Keratinocyte (primary cell): ENCODE measurements at places on chromosomes 12 and 14.

DNA sequence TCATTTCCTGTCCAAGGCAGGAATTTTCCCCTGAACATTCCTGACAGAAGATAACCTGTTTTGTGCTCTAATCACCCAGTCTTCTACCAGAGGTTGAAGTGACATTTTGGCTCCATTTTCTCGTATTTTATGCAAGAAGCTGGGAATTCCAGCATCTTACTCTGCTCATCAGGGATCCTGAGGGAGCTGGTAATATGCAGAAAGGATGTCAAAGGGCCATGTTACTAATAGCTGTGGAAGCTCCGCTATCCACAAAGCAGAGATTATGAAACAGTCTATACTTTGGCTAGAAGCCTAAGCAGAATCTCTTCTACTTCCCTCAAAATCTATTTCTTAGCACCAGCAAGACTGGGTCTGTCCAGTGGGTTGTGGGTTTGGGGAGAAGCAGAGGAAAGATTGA is 613.0 kb downstream of the DIO2 start:
- DNase-seq, result no peak

DNA sequence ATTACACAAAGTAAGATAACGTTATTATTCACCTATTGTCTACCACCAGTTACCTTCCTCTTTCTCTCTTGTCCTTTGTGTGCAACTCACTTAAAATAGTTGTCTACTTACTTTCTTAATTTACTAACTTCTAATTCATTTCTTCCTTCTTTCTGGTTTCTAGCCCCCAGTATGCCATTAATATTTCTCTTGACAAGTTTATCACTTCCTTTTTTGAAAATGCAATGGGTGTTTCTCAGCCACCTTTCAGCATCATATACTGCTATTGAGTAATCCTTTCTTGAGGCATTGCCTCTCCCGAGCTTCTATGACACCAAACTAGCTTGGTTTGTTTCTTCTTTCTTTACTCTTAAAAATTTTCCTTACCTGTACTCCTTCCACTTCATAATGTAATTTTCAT is 633.6 kb downstream of the TMTC2 start:
- no peak for DNase-seq

- DNase-seq, result no peak
Measured at GRCh38 chr14:103545915-103546651, 16.4 kb downstream of the BAG5 start.

DNA sequence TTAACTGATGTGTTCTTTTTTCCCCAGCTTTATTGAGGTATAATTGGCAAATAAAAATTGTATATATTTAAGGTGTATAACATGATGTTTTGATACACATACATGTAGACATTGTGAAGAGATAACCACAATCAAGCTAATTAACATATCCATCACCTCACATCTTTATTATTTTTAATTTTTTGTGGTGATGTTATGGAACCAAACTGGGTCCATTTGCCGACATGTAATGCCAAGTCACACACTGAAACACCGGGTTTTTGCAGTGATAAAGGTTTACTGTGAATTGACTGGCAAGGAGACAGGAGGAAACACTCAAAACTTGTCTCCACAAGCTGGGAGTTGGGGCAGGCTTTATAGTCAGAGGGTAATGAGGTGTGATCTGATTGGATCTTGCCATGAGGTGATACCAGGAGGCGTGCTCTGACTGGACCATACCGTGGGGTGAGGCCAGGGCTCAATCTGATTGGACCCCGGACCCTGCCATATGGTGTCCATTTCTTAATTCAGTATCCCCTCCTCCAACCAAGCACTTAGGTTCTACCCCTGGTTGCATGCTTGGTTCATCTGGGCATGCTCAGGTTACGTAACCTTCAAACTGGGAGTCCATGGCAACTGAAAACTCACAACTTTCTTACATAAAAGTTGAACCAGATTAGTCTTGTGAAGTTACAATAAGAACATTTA is 11.8 kb upstream of the WSCD2 start:
- peak; percentile 56 for DNase-seq

- DNase-seq, result no peak
Measured at GRCh38 chr14:104427131-104427851, 152.3 kb upstream of the C14orf180 start.

DNA sequence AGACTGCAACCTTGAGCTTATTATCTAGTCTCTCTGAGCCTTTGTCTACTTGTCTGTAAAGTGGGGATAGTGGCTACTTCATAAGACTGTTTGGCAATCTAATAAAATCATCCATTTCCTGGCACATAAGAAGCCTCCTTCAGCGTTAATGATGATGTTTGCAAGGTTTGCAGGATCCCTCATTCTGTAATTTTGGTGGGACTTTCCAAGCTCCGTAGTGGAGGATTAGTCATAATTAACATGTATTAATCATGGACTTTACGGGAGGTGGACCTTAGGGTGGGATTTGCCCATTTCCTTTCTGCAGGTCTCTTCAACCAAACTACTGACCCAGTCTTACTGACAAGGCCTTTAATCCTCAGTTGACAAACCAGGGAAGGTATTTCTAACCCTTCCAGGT is 66.2 kb downstream of the NTF3 start:
- DNase-seq, result no peak

GRCh38 chr14:72097173-72097783 is 165.0 kb downstream of the RGS6 start:
- DNase-seq, result no peak

DNA sequence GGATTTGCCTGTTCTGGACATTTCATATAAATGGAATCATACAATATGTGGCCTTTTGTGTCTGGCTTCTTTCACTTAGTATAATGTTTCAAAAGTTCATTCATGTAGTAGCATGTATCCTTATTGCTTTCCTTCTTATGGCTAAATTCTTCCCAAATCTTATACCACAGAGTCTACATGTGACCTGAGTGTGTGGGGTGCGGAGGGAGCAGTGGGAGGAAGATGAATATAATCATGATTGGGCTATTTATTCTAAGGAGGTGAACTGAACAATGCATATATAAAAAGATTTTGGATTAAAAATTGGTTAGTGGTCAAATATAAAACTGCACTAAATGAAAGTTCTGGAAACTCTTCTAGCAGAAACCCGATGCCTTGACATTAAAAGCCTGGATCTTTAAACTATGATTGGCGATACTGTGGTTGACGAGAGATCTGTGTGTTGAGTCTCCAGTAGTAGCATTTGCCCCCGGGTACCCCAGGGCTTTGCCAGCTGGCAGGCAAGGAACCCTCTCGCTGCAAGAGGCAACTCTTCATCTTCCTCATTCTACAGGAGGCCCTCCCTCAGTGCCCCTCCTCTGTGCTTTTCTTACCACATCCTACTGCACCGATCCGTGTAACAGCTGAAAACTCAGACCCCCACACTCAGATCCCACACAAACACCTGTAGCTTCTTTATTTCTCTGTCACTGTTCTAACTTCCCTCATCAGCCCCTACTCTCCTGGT is 2.6 kb downstream of the CYP46A1 start:
- DNase-seq, result no peak

GRCh38 chr12:58907391-58907790 is 12.9 kb downstream of the LRIG3 start:
- DNase-seq, result no peak

- no peak for DNase-seq
Measured at GRCh38 chr12:101407049-101407435, 530 bp downstream of the ARL1 start.

GRCh38 chr14:102479107-102479506 is 30.5 kb downstream of the ANKRD9 start:
- no peak for DNase-seq

DNA sequence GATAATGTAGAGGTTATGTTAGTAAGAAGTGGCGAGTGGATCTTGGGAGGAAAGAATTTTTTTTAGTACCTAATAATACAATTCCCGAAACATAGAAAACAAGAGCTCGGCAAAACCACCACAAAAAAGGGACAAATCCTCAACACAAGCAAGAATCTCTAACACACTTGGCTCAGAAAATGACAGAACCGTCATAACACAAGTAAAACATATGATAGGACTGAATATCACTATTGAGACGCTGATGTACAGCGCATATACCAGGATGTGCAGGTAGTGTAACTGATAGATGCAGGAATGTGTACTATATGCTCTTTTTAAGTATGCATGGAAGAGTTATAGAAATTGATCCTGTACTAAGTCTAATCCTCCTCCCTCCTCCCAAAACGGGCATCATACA is 564.5 kb downstream of the BCL11B start:
- DNase-seq, result no peak

DNA sequence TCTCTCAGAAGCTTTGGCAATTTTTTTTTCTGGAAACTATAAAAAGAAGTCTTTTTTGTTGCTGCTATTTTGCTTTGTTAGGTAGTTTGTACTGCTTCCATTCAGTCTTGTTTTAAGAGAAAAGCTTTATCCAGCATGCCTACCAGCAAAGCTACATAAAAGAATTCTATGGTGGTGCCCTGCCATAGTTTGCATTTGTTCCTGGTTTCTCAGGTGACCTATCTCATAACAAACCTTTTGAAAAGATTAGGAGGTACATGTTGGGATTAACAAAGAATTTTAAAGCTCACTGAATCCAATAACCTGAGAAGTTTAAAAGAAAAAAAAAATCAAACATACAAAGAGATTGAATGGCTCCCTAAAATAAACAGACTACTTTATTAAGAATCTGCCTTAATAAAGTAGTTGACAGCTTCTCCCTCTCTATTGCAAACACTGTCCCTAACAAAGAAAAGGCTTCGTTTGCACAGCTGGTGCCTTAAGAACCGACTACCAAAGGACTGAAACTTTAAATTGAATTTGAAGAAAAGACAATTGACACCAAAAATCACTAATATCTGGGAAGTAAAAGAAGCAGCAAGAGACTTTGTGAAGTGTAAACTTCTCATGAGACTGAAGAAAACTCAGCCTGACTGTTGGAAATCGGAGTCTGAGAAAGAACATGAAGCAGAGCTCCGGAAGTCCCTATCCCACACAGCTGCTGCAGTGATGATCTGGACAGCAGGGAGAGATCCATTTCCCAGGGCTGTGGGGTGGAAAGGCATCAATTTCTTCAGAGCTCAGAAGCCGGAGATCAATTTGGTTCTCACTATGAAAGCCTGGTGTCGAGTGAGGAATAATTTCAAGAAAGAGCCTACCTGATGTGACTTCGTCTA is 102.7 kb upstream of the PLEKHA5 start:
- no peak for DNase-seq

- no peak for DNase-seq
Measured at GRCh38 chr12:81077686-81078441, at the start of gene ACSS3. Gene ACSS3, plus strand, starts transcription at chr12:81078079. Its CDS starts 42 bp downstream, at chr12:81078121.

GRCh38 chr12:4034921-4035320 is 161.7 kb upstream of the PARP11 start:
- no peak for DNase-seq

DNA sequence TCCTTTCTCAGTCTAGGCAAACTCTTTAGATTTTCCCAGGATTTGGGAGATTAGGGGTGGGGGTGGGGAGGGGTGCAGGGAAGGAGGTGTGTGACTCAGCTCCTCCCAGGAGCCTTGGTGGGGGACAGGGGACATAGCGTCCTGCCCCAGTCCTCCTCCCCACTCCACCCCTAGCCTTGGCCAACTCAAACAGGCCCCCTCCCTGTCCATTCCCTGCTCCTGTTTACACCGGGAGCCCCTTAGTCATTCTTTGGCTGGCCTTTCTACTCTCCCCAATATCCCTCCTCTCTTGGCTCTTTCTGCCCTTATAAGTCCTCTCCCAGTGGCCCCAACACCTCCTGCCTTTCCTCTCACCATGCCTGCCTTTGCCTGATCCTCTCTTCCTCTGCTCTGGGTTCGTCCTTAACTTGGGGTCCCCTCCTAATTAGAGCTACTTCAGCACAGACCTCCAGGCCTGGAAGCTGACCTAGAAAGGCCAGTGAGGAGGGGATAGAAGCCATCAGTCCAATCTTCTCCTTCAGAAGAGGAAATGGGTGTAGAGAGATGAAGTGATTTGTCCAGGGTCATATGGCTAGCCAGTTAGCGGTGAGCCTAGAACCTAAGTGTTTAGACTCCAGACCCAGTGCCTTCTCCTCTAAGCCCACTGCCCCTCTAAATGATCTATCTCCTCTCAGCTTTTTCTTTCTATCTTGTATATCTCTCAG is 2.3 kb upstream of the ITGA5 start:
- no peak for DNase-seq

GRCh38 chr12:2190896-2191533 is 138.2 kb downstream of the CACNA1C start:
- DNase-seq, result no peak

- DNase-seq, result no peak
Measured at GRCh38 chr12:22766911-22767420, 142.0 kb downstream of the ETNK1 start.

- peak; percentile 62 for DNase-seq
Measured at GRCh38 chr12:53575502-53576249, 50.5 kb downstream of the ATF7 start.

- DNase-seq, result peak; percentile 69
Measured at GRCh38 chr12:112096667-112097066, 11.9 kb downstream of the NAA25 start.

GRCh38 chr12:120101617-120102016 is 14.9 kb downstream of the RAB35 start:
- no peak for DNase-seq

DNA sequence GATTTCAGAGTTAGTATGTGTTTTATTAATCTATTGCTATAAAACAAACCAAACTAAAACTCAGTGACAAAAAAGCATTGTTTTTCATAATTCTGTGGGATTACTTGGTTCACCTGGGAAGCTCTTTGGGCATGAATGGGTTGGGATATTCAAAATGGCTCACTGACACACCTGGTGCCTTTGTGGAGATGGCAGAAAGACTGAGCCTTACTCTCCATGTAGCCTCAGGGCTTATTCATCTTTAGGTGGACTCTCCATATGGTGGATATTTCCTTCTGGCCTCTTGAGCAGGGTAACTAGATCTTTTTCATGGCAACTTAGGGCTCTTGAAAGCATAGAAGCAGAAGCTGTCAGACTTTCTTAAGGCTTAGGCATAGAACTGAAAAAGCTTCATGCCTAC is 1102.8 kb upstream of the SEL1L start:
- no peak for DNase-seq

DNA sequence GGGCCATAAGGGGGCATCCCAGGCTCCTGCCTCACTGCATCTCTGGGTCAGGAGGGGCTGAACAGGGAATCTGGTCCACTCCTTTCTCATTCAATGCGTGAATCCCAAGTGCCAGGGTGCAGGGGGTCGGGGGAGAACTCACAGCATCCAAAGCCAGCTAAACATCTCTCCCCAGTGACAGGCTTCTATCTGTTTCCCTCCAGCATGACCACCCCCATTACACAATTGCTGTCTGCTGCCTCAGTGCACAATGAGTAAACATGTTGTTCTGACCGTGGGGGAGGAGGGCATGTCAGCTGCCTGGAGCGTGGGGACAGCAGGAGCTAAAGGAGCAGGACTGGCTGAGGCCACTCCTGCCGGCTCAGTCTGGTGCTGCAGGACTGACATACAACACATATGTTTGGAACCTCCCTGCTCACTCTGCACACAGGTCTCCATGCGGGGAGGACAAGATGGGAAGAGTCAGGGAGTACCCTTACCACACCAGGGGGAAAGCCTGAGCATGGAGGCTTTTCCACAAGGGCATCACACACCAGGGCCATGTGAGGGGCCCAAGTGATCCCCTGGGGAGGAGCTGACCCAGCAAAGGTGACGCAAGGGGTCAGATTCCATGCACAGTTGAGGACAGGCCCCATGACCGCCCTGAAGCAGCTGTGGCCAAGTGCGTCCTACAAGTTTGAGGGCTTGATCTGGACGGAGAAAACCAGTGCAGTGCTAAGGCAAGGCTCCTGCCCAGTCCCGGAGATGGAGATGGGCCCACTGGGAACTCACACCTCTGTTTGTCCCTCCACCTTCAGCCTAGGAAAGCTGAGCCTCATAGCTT is 1.4 kb downstream of the TNS2 start:
- DNase-seq, result no peak
